ENCODE measurements at places on chromosomes 11 and 22.

- no peak for DNase-seq
These were observed 74.8 kb upstream of the SLC22A12 start for GRCh38 chr11:64516226-64516625.

DNA sequence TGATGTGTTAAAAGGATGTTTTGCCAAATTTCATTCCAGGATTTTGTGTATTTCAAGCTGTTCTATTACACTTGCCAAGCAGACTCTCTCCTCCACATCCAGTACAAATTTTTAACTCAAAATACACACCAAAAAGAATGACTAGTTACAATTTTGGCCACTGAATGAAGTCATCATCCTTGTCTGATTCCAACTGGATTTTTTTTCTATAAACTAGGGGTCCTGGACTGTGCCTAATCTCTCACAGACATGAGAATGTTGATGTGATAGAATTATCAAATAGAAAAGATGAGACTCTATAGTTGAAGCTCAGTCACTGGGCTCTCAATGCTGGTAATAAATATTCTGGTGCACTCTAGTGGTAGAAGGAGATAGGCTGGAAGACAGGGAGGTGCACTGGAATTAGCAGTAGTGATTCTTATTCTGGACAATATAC, 85.8 kb downstream of the FANCF start:
- DNase-seq, result no peak

DNA sequence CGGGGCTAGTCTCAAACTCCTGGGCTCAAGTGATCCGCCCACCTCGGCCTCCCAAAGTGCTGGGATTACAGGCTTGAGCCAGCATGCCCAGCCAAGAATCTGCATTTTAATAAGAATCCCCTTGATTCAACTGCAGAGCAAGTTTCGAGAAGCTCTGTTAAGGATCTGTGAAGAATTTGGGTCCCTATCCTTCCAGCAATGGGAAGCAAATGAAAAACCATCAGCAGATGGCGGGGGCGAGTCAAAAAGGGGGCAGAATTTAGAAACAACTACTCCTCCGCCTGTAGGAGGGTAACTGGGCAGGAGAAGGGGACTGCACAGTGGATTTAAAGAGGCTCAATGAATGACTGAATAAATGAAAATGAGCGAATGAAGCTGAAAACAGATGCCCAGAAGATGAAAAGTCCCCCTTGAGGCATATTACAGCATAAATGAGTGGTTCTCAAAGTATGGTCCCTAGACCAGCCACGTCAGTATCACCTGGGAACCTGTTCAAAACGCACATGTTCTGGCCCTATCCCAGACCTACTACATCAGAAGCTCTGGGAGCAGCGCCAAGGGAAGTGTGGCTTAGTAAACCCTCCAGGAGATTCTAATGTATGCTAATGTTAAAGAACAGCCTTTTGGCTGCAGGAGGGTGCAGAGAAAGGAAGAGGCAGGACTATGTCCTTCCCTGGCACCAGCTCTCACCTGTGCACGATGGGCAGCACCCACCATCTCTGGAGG, 15.0 kb downstream of the VWCE start:
- DNase-seq, result no peak

DNA sequence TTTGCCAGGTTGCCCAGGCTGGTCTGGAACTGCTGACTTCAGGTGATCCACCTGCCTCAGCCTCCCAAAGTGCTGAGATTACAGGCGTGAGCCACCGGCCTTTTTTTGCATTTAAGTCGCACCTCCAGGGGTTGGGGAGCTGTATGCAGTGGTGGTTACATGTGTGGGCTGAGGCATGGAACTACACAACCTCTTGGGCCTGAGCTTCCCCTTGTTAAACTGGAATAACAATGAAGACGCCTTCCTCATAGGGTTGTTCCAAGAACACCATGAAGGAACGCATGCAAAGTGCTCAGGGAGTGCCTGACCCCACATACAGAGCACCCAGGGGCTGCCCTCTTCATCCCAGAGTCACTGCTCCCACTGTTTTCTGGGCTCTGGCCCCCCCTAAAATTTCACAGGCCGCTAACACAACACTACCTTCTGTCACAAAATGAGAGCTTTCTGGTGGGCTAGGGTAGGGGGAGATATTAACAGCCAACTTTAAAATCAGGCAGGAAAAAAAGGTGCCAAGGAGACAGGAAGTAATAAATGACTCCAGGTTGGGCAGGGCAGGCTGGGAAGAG, 1.3 kb upstream of the FAM118A start:
- no peak for DNase-seq

GRCh38 chr22:37844904-37845329, 783 bp upstream of the ANKRD54 start:
- no peak for DNase-seq

DNA sequence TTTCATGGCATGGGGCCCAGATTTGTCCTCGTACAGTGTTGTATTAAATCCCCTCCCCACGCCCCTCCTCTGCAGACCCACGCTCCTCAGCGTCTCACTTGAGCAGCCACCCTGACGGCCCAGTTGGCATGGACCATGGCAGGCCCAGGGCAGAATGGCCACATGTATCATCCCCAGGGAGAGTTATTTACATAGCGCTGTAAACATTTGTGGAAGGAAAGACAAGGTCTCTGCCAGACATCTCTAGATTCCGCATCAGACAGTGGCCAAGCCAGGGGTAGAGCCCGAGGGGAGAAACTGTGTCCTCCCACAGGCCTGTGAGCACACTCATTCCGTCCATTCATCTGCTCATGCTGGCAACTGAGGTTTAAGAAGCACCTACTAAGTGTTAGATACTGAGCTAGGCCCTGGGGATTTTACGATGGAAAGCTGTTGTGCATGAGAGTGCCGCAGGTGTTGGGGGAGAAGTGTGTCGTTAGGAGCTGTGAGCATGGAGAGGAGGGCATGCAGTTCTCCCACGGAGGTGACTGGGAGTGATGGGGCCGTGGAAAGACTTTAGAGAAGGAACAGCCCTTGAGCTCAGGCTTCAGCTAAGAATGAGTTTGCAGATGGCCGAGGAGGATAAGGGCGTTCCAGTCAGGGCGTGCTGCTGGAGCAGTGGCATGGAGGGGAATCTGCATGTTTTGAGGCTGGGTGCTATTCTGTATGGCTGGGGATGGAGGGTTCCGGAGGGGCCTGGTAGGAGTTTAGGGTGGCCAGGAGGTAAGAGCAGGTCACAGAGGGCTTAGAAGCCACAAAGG, 94.9 kb downstream of the GRIK4 start:
- no peak for DNase-seq

Data from stimulated activated CD8-positive, alpha-beta memory T cell treated with anti-CD3 and anti-CD28 coated beads, Interleukin-15, amount 100 ng/mL, for 24 hours (primary cell).